ENCODE measurements at places on chromosomes 11 and 22.

DNA sequence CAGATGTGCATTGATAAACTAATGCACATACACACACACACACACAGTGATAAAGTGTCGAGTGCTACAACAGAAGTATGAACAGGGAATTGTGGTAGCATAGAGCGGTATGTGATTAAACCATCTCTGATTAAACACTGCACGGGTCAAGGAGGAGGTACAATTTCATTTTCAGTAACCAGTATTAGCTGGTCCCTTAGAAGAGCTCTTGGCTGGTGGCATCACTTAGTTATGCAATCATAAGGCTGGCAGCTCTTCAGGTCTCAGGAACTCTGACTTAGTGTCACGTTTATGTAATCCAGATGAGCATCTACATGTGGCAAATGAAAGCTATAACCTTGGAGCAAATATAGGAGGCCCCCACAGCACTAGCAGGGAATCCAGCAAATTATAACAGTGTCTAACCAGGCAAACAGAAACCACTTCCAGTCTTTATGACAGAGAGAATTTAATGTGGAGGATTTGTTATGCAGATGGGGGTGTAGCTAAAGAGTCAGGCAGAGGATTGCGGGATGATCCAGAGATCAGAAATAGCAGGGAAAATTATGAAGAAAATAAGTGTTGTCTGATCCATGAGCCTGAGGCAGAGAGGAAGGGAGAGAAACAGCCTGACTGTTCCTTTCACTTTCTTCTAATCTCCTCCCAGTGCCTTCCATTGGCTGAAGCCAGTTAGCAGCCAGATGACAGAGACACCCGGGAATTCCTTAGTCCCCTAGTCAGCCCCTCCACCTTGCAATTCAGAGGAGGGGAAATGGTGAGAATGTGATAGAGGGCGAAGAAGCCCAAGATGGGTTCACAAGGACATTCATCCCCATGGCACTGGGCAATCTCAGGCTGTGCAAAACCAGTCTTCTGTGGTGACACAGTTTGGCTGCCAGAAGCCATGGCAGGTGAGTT is 533.1 kb upstream of the TENM4 start:
- DNase-seq: no peak

DNA sequence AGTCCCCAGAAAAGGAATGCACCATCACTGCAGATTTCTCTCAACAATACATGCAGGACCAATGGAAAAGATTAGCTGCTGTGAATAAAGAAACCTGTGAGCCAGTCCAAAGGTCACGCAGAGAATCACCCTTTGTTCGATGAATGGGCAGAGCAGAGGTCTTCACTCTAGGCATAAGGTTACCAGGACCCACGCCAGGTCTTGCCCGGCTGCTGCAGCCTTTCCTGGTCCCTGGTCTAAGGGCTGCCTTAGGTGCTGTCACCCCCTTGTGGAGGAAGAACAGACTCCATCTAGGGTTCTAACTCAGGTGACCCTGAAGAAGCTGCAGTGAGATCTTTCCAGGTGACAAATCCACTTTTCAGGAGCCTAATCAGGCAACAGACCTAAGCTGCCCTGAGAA is 29.0 kb upstream of the NAP1L4 start:
- DNase-seq: peak; percentile 38

- no peak for DNase-seq
These were observed 96.2 kb downstream of the PDHX start for GRCh38 chr11:35012467-35013191.

DNA sequence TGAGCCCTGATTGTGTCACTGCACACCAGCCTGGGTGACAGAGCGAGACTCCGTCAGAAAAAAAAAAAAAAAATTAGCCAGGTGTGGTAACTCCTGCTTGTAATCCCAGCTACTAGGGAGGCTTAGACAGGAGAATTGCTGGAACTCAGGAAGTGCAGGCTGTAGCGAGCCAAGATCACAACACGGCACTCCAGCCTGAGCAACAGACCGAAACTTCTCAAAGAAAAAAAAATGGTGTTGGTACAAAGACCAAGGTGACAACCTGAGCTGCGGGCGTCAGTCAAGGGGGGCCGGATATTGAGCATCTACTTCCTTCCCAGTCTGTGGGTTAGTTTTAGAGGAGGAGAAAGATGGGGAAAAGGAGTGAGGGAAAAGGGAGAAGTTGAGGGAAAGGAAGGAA is 48.5 kb upstream of the HSPA8 start:
- DNase-seq: no peak

- DNase-seq: no peak
These were observed 23.6 kb upstream of the FJX1 start for GRCh38 chr11:35594680-35595079.
